ENCODE measurements at places on chromosomes 12 and 14.

DNA sequence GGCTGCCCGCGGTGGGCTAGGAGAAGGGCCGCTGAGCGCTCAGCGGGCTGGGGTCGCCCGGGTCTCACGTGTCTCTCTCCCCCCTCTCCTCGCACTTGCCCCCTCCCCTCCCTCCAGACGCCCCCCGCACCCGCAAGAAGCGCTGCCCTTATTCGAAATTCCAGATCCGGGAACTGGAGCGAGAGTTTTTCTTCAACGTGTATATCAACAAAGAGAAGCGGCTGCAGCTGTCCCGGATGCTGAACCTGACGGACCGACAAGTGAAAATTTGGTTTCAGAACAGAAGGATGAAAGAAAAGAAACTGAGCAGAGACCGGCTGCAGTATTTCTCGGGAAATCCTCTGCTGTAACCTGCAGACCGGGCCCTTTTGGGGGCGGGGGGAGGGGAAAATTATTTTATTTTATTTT, 314 bp upstream of the HOTAIR start:
- no peak for DNase-seq

DNA sequence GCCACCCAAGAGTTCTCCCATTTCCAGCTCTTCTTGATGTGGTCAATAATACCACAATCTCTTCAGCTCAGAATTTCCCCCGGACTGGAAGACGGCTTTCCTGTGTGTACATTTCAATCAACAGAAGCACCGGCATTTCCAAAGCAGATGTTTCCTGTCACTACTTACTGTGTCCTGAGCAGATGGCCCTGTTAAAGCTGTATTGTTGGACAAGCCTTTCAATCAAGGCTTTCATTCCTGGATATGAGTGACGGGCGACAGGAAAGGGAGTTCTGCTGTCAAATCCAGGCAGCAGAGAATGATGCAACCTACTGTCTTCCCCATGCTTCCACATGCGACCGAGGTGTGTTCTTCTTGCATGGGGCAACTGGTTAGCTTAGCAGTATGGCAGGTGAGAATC, 76.4 kb upstream of the CCDC60 start:
- no peak for DNase-seq

DNA sequence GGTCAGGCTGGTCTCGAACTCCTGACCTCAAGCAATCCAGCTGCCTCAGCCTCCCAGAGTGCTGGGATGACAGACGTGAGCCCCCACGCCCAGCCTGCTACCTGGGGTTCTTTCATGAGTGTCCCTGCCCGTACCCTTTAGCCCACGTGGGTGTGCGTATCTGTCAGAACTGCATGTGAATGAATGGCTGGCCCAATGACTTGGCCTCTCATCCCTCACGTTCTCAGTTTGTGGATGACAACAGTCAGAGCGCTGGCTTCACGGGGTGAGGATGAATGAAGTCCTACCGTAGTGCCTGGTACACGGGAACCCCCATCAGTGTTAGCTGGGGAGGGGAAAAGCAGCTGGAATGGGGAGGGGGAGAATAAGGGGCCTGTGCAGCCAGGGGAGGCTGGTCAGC, 16.1 kb upstream of the ZDHHC22 start:
- DNase-seq, result no peak

- DNase-seq, result no peak
Observed at GRCh38 chr14:92590176-92590575, 76.6 kb downstream of the RIN3 start.

GRCh38 chr12:109446869-109447268, 30.2 kb downstream of the KCTD10 start:
- DNase-seq, result no peak

GRCh38 chr14:89258728-89259273, 158.2 kb downstream of the FOXN3 start:
- DNase-seq, result no peak

GRCh38 chr14:92510972-92511371, 2.6 kb upstream of the RIN3 start:
- no peak for DNase-seq

GRCh38 chr14:79356040-79356439, 855.3 kb downstream of the DIO2 start:
- DNase-seq, result no peak

- no peak for DNase-seq
Observed at GRCh38 chr12:113462998-113463745, 8.5 kb downstream of the LHX5 start.

DNA sequence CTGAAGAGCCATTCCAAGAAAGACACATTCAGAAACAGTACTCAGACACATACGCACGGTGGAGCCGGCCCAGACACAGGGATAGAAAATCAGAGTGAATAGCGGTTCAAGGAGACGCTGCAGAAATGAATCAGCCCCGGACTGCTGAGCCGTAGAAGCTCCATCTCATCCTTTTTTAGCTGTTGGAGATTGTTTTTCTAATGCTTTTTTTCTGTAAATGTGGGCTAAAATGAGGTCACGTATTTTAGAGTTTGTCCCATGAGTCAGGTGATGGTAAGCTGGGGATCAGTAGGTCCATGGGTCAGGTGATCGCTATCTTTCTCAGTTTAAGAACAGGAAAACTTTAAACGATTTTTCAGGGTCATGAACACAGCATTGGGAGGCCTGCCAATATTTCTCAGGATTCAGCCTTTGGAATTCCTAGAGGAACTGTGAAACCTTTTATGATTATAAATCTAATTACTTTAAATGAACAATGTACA, 202.4 kb downstream of the ITPR2 start:
- no peak for DNase-seq

GRCh38 chr14:97866664-97867063, 1069.5 kb downstream of the VRK1 start:
- no peak for DNase-seq

DNA sequence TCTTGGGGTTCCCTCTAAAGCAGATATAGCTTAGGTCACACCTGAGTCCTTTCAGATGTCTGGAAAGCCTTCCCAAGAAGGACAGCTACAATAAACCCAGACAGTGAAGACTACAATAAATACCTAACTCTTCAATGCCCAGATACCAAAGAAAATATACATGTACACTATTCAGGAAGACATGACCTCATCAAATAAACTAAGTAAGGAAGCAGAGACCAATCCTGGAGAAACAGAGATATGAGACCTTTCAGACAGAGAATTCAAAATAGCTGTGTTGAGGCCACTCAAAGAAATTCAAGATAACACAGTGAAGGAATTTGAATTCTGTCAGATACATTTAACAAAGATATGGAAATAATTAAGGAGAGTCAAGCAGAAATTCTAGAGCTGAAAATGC, 15.3 kb downstream of the MIPOL1 start:
- no peak for DNase-seq

DNA sequence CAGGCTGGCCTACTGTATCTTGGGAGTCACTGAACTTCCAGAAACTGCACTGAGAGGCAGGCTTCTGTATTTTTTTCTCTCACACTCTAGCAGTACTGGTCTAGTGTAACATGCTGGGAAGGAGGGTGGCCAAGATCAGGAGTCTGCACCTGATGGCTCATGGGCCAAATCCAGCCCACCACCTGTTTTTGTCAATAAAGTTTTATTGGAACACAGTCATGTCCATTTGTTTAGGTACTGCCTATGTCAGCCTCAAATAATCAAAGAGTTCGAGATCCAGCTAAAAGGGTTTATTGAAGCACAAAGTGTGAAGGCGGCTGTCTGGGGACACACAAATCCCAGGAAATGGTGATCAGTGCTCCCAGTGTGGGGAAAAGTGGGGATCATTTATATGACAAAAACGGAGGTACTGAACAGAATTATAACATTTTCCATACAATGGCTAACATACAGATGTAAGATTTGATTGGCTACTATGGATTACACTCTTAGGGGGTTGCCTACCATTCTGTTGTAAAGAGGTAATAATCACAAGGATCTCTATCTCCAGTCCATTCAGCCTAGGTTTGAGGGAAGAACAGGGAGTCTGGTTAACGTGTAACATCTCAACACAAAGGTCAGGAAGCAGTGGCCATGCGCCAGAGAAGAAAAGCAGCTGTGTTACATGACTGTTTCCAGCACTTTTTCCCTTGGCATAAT, 12.9 kb downstream of the USP30 start:
- no peak for DNase-seq

DNA sequence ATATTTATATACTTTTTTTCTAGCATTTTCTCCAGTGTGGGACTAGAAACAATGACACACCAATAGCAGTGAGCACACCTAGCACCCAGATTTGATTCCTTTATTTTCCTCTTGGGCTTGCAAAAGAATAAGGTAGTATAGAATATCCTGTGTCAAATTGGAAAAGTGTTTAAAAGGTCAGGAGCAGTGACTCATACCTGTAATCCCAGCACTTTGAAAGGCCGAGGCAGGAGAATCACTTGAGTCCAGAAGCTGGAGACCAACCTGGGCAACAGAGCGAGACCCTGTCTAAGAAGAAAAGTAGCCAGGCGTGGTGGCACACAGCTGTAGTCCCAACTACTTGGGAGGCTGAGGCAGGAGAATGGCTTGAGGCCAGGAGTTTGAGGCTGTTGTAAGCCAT, 53.8 kb upstream of the SGPP1 start:
- no peak for DNase-seq

- DNase-seq, result no peak
Observed at GRCh38 chr14:105335735-105336476, 21.4 kb downstream of the PACS2 start.

DNA sequence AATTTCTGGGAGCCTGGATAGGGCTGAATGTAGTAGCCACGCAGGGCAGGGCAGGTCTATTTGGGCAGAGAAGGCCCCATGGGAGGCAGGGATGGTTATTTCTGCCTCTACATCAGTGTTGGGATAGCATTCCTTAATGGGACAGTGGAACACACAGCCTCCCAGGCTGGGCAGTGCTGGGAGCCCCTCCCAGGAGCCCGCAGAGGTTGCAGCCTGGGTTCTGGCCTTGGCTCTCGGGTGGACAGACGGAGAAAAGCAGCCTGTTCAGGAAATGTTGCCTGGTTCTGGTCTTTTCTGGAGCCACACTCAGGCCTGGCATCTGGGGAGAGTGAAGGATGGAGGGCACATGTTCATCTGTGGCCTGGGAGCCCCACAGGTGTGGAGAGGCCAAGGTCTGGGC, 479 bp upstream of the NOS1 start:
- DNase-seq, result no peak

- DNase-seq, result no peak
Observed at GRCh38 chr12:640773-641172, 22.5 kb downstream of the NINJ2 start.

- DNase-seq, result no peak
Observed at GRCh38 chr12:49323524-49324097, 556 bp downstream of the TROAP start.

- no peak for DNase-seq
Observed at GRCh38 chr12:93689076-93689834, 12.1 kb downstream of the CRADD start.

DNA sequence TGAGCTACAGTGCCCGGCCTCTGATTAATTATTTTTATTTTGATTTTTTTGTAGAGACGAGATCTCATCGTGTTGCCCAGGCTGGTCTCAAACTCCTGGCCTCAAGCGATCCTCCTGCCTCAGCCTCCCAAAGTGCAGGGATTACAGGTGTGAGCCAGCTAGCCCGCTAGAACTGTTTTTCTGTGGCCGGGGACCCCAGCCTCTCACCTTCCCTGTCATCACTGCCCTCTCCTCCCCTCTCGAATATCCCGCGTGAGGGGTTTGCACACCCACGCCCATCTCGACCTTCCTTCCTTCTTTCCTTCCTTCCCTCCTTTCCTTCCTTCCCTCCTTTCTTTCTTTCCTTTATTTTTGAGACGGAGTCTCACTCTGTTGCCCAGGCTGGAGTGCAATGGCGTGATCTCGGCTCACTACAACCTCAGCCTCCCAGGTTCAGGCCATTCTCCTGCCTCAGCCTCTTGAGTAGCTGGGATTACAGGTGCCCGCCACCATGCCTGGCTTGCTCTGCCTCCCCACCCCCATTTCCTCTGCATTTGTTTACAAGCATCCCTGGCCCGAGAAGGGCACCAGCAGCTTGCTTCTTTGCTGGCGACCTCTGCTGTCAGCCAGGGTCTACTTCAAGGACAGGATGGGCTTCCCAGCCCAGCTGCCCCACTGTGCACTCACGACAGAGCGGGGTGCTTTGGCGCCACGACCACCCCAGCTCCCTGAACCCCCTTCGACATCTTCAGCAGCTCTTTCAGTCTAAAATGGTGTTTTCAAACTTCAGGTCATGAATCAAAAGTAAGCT, 4.3 kb upstream of the TRAF3 start:
- DNase-seq, result no peak

DNA sequence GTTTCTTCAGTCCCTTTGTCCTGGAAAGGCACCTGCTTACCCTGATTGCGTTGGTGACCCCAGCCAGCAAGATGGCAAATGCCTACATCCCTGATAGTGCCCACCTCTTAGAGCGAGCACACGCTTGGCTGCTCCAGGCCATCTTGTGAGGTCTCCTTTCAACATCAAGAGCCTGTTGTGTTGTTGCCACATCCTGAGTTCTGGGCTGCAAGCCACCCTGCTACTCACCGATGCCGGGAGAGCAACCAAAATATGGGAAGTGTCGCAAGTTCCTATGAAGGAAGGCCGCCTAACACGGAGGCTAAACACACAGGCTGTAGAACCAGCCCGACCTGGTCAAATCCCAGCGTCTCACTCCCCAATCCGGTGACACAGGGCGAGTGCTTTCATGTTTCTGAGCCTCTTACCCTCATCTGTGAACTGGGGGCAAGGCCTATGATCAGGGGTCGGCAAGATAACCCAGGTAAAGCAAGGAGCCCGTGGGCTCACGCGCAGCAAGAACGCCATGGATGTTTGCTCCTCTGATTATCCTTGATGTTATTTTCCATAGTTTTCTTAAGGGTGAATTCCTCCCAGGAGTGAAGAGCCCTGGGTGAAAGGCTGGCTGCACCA, 98.4 kb downstream of the LGMN start:
- DNase-seq, result no peak

- no peak for DNase-seq
Observed at GRCh38 chr12:103966736-103967135, 1.1 kb downstream of the TDG start.

- DNase-seq, result no peak
Observed at GRCh38 chr12:54139019-54139418, 49.8 kb downstream of the SMUG1 start.

Data from NCI-H446 treated with DMSO at 0.1 percent for 48 hours (cell line).